Stimulated activated CD4-positive, alpha-beta T cell treated with anti-CD3 and anti-CD28 coated beads, Interleukin-15, amount 100 ng/mL, for 1 hour (primary cell): ENCODE measurements at places on chromosomes 2 and 18.

DNA sequence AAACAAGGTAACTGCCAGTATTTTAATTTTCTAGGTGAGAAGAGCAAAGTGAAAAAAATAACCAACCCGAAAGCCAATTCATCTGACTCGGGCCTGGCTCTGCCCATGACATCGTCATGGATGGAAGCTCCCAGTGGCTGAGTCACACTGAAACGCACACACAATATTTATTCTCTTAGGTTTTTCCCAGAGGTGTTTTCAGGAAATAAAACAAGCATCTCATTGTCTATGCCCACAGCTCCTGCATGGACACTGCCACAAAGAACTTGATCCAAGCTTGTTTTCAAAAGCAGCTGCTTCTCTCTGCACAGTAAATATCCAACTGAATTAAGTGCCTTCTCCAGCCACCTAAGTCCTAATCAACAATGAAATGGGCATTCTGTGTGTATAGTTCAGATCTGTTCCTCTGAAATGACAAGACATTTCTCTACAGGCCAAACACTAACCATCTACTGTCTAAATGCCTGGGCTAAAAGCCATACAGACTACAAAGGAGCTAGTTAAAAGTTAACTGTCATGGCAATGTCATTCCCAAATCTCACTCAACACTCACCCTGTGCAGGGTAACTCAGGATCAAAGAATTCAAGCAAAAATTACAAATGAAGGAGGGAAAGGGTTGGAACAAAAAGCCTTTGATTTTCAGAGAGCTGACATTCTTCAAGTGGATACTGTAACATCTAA, 62.9 kb downstream of the RPL31 start:
- no peak for DNase-seq

- no peak for DNase-seq
Measured at GRCh38 chr18:41532344-41533086, 422.5 kb upstream of the PIK3C3 start.

DNA sequence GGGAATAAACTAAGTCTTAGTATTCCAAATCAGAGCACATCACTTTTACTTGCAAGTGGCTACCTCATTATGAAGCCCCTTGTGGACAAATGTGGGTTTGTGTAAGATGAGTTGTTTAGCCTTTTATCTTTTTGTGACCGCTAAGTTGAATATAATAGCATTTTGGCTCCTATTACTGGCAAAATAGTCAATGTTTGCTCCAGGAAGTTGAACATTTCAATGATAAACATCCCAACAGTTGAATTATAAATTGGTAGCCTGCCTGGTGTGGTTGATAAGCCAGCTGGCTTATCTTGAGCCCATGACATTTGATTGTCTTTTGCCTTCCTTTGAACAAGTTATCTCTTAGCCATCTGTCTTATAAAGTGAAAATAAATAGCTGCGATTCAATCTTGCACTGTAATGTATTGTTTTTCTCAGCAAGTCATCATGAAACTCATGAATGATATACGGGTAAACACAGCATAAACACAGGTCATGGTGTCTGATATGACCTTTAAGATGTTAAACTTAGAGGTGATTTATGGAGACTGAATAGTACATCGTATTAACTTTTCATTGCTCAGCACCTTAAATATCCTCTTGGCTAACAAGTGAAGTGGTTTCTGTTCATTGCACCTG, 338.4 kb downstream of the SOCS6 start:
- DNase-seq, result no peak

GRCh38 chr2:150619607-150620330, 132.3 kb upstream of the RND3 start:
- no peak for DNase-seq

- DNase-seq, result no peak
Measured at GRCh38 chr2:237662671-237663093, 35.3 kb downstream of the LRRFIP1 start.
